ENCODE measurements at places on chromosomes 5 and 9.

DNA sequence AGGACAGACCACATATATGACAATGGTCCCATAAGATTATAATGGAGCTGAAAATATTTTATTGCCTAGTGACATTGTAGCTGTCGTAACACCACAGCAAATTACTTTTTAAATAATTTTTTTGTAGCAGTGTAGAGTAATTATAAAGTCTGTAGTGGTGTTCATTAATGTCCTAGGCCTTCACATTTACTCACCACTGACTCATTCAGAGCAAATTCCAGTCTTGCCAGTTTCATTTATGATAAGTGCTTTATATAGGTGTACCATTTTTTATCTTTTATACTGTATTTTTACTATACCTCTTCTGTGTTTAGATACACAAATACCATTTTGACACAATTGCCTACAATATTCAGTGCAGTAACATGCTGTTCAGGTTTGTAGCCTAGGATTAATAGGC is 67.6 kb downstream of the TLE4 start:
- no peak for DNase-seq

- DNase-seq: no peak
These were observed 60.2 kb downstream of the CRB2 start for GRCh38 chr9:123416176-123416575.

GRCh38 chr9:104911032-104911607 is 16.8 kb downstream of the ABCA1 start:
- DNase-seq: no peak

- no peak for DNase-seq
These were observed 145.9 kb upstream of the TBC1D2 start for GRCh38 chr9:98401140-98402018.

DNA sequence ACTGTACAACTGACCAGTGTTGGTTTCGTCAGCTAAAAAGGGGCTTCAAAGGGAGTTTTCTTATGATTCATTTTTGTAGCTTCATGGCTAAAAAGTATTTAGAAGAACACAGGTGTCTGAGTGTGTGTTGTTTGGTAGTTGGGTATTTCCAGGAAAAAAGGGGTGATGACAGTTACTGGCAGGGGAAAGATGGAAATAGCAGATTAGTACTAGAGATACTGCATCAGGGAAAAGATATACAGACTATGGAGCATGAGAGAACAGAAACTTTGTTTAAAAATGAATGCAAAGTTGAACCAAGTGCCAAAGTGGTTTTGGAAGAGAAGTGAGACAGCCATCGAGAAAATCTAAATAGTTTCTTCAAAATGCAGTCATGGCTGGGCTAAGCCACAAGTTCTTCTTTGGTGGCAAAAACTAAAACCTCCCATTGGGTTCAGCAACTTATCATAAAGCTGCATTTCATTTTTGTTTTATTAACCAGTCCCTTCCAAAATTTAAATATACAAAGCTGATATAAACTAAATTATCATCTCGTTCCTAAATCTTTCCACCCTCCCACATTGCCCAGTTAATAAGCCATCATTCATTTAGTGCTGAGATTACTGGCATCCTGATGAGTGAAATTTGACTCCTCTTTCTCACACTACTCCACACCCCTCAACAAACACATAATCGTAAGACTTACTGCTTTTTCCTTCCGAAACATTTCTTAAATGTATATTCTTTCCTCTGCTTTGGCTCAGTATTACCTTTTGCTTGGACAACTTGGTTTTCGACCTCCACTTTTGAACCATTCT is 33.5 kb downstream of the ELL2 start:
- DNase-seq: no peak
